Peyer's patch (tissue), 4 donors: ENCODE measurements at places on chromosomes 3 and 15.
A peak's percentile ranks its signal among the peaks of the same experiment; 100 is the strongest.

GRCh38 chr3:11583638-11584046, 60.1 kb downstream of the VGLL4 start:
- no peak for DNase-seq

- no peak for DNase-seq
These were observed 6.1 kb downstream of the TRMT10C start for GRCh38 chr3:101567528-101568317.

GRCh38 chr3:144593881-144594280, 622.3 kb downstream of the DIPK2A start:
- no peak for DNase-seq

- DNase-seq, result no peak
These were observed 109.9 kb upstream of the RAP2B start for GRCh38 chr3:153052096-153052460.

DNA sequence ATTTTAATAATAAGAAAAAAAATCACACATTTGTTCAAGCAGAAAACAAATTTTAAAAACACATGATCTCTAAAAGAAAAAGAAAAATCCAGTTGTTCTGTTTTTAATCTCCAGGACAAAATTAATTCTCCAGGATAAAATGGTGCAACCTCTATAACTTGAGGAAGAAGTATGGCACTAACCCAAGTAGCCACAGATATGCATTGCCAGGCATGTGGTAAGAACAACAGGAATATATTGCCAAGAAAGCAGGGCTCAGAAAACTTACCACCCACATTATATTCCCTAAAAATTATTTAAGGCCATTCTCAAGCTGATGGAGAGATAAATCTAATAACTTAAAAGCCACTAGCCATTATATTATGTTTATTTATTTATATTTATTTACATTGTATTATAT, 295.7 kb upstream of the TMCO5A start:
- DNase-seq, result no peak

DNA sequence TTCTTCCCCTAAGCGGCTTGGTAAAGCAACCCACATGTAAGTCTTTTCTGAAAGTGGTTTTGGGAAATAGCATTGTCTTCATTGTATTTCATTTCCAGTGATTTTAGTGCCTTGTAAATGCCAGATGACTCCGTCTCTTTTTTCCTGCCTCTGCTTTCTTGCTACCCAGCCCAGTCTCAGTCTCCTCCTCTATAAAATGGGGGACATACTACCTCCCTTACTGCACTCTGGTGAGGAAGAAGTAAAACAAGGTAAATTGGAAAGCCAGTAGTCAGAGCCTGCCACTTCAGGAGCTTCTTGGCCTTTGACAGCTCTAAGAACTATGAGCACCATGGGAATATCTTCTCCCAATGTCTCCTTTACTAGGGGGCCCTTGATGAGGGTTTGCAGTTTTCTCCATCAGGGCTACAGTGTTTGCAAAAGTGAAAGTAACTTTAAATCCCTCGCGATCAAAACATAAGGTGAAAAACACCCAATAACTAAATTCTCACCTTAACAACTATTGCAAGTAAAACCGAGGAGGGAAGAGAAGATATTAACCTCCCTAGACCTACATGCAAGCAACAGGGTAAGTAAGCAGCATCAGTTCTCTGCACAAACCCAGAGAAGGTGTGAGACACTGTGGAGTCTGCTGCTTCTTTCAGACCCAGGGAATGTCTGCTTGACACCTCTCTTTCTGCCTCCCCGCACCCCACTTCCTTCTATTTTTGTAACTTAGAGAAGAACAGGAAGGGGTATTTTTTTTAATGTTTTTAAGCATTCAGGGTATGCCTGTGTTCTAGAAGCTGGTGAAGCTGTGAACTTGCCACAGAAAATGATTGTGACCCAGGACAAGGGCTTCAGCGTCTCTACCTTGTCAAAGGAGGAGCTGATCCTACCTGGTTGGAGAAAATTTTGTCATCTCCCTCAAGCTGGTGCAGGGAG, 159.1 kb upstream of the EOMES start:
- peak; percentile 81 for DNase-seq

DNA sequence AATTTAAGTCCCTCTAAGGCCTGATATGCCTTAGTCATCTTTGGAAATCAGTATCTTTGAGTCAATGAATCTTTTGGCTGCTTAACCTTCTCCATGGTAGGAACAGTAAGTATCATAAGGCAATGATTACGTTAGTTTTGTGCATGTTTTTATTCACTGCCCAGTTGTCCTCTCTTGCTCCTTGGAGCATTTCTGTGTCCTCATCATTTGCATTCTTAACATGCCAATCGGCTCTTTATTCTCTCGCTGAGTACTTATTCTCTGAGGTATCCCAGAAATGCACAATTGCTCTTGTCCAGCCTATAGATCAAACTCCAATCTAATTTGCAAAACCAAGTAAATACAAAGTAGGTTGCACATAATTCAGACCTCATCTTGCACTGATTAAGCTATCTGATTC, 405.0 kb upstream of the IL12A start:
- DNase-seq, result no peak

DNA sequence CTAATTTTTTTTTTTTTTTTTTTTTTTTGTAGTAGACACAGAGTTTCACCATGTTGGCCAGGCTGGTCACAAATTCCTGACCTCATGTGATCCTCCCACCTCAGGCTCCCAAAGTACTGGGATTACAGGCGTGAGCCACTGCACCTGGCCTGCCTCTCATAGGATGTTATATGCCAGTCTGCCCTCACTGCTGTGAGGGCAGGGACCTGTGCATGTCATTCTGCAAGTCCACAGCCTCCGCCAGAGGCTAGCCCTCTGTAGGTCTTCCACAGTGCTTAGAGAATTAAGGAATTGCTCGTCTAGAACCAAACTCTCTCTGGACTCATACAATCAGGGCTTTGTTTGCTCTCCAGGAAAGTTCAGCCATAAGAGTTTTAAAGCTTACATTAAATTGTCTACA, 163.9 kb upstream of the WNT5A start:
- DNase-seq, result no peak

DNA sequence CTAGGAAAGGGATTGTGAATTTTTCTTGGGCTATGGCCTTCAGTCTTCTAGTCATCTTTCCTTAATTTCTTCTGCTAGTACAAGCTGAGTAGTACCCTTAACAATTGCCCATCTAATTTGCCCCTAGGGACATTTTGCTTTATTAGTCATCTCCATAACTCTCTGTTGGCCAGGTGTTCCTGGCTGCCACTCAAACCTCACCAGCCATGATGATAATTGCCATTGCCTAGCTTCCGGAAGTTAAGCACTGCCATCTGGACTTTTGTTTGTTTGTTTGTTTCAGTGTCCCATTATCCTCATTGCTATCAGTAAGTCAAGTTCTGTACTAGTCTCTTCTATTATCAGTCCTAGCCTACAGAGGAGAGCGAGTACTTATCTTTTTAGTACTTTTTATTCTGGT, 36.6 kb upstream of the UBL7 start:
- peak; percentile 48 for DNase-seq

GRCh38 chr3:178540184-178540583, 3.9 kb downstream of the KCNMB2 start:
- DNase-seq, result no peak

DNA sequence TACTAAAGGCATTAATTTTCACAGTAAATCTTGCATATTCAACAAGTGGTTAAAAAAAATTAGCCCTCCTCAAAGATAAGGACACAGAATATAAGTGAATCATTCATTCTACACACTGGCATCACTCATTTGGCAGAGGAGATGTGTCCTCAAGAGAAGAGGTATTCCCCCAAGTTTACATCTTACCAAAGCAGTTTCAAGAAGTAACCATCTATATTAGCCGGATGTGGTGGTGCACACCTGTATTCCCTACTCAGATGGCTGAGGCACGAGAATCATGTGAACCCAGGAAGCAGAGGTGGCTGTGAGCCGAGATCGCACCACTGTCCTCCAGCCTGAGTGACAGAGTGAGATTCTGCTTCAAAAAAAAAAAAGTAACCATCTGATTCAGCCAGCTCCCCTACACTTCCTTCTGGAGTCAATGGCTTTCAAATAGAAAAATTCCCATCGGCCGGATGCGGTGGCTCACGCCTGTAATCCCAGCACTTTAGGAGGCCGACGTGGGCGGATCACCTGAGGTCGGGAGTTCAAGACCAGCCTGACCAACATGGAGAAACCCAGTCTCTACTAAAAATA, 15.4 kb downstream of the RAF1 start:
- no peak for DNase-seq

GRCh38 chr15:48550822-48551525, 94.5 kb downstream of the FBN1 start:
- no peak for DNase-seq

DNA sequence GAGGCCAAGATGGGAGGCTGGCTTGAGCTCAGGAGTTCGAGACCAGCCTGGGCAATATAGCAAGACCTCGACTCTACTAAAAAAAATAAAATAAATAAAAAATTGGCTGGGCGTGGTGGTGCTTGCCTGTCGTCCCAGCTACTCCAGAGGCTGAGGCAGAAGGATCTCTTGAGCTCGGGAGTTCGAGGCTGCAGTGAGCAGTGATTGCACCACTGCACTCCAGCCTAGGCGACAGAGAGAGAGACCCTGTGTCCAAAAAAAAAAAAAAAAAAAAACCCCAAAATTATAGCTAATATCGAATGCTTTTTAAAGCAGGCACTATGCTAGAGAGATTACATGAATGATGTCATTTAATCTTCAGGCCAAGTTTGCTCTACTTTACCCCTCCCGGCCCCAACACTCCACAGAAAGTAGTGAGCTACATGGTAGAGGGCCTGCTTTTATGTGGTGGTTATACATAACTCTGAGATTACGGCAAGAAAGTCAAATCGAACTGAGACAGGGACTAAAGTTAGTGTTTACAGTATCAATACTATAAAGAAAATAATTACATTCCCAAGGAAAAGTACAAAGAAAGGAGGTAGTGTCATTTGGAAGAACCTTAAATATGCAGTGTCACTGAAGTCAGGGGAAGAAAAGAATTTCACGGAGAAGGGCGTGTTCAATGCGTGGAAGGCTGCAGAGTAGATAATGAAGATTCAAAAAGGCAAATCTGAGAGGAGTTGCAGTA, 1.1 kb downstream of the ADPGK start:
- no peak for DNase-seq

GRCh38 chr3:177552051-177552450, 354.8 kb upstream of the TBL1XR1 start:
- DNase-seq, result no peak

DNA sequence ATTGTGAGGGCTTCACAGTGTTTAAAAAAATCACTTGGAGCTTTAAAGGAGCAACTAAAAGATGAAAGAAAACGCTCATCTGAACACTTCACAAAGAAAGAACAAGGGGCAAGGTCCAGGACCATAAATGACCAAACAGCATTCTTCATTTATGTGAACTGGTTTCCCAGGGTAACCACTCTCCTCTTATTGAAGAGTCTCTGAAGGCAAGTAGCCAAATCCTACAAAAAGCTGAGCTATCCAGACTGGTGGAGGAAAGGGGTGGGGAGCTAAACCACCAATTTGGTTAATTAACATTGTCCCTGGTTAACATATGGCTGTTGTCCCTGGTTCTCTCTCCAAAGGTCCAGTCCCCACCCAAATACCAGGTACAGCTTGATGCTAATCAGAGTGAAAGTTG, 58.1 kb downstream of the OSBPL10 start:
- DNase-seq, result no peak

DNA sequence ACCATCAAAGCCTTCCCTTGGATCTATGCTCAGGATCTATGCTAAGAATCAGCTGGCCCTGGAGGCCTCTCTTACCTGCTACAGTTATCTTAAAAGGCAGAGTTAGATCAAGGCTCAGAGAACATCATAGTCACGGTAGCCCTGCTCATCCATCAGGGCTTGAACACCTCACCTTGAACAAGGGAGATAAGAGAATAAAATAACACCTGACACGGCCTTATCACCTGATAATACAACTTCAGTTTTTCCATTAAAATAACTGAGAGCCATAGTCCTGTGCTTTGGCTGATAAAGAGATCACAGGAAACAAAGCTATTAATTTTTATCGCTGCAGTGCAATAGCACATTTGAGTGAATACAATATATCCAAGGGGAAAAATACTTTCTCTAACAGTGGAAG, 85.6 kb upstream of the LPP start:
- no peak for DNase-seq

DNA sequence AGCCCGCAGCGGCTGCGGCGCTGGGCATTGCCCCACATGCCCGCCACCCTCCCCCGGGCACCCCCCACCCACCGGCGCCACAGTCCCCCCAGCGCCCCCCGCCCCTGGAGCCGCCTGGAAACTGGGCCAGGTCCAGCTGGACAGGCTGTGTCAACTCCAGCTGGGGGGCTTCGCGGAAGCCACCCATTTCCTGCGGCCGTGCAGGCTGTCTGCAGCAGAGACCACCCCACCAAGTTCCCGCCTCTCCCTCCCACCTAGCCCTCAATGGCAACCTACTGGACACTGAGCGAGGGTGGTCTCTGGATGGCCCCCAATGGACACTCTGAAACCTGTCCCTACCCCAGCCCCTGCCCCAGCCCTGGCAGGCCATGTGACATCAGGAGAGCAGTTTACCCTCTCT, 62.8 kb upstream of the GATA2 start:
- no peak for DNase-seq

DNA sequence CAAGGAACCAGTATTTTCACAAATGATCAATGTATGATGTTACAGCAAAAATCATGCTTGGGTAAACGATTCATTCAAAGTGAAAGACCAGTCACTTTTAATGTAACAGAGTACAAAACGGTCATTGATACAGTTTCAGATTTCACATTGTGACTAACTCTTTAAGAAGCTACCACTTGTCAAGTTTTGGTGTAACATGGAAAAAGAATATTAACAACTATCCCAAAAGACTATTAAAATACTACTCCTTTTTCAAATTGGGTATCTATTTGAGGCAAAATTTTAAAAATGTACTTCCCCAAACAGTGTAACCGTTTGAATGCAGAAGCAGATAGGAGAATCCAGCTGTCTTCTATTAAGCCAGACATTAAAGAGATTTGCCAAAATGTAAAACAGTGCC, 31.7 kb downstream of the AKAP13 start:
- no peak for DNase-seq

DNA sequence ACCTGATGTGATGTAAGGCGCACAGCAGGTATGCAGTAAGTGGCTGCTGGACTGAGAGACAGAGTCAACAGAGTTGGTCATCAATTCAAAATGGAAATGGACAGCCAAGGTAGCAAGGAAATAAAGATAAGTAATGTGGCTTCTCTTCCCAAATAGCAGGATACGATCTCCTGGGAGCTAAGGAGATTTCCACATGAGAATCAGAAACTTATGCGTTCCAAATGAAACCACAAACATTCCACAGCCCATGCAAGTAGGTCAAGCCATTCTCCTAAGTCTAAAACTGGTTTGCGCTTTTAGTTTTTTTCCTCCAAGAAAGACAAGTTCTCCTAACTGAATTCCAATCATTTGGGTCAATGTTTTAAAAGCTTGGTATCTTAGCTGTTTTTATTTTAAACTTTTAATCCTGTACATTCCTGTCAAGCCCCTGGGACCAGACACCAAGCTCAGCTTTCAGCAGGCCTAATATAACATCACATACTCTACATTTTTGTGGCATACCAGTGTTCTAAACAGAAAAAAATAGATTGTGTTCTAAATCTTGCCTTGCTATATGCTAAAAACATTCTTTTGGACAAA, 73.7 kb upstream of the TSPAN3 start:
- DNase-seq, result no peak

GRCh38 chr15:41417418-41418195, 712 bp downstream of the RTF1 start:
- no peak for DNase-seq

GRCh38 chr3:19342389-19342788, 194.1 kb downstream of the KCNH8 start:
- DNase-seq, result no peak

- no peak for DNase-seq
These were observed 130.3 kb upstream of the CDIN1 start for GRCh38 chr15:36449084-36449661.
